RPMI7951 (cell line): ENCODE measurements at places on chromosomes 12 and 14. TPM values are rescaled to one million over a fixed set of nuclear protein-coding genes. Genes with fewer than 3 reads are reported as not detected.
A peak's percentile ranks its signal among the peaks of the same experiment; 100 is the strongest.

The TCL1B gene
- total RNA-seq: not detected in 2 replicates

The VRTN gene
- total RNA-seq: not detected in 2 replicates

The RNF212B gene
- not detected in 2 replicates for total RNA-seq

- DNase-seq: no peak
These were observed 69.4 kb downstream of the RNFT2 start for GRCh38 chr12:116807546-116807945.

GRCh38 chr12:95099270-95099790 lies 25.9 kb upstream of the NR2C1 start:
- DNase-seq: no peak

GRCh38 chr12:120015313-120015712 lies 26.3 kb downstream of the BICDL1 start:
- DNase-seq: no peak

- DNase-seq: peak; percentile 95
These were observed 101.2 kb upstream of the SLC38A2 start for GRCh38 chr12:46473634-46474329.

DNA sequence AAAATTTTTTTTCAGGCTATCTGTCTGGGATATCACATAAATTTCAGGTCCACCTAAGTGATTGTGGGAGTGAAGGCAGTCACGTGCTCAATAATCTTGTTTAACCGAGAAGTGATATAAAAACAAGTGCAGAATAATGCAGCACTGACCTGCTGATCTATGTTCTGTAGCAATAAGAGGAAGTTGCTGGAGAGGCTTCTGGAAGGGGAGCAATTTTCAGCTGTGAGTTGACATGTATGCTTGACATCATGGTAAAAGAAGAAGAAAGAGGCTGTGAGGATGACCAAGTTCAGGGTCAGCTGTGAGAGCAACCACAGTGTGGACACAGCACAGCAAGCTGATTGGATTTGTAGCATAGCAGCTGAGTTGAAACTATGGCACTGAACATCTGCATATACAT lies 172.0 kb upstream of the PELI2 start:
- no peak for DNase-seq

DNA sequence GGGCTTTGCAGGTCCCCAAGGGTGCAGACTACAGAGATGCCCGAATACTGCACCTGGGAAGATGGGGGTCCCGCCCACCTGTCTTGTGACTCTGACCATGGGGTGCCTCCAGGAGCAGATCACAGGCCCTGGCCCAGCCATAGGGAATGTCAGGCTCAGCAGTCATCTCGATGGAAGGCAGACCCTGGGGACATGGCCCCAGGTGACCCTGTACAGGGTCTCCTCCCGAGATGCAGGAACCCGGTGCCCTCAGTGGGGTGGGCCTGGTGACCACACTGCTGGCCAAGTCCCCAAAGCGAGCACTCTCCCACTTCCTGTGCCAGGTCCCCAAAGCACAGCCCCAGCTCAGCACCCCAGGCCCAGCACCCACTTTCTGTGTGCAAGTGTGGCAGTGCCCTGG lies 903.7 kb upstream of the USP15 start:
- DNase-seq: no peak

GRCh38 chr12:53938326-53939140 lies at the start of gene HOXC13:
TSS of gene HOXC13 (plus strand) at chr12:53938831. CDS start at chr12:53938907, 76 bp downstream.
- DNase-seq: peak; percentile 92

GRCh38 chr14:102057480-102058114 lies 29.2 kb downstream of the HSP90AA1 start:
- no peak for DNase-seq

- DNase-seq: no peak
These were observed 83.2 kb downstream of the HMGA2 start for GRCh38 chr12:65907513-65907912.

GRCh38 chr12:29281371-29282005 lies 99.5 kb downstream of the ERGIC2 start:
- DNase-seq: no peak

DNA sequence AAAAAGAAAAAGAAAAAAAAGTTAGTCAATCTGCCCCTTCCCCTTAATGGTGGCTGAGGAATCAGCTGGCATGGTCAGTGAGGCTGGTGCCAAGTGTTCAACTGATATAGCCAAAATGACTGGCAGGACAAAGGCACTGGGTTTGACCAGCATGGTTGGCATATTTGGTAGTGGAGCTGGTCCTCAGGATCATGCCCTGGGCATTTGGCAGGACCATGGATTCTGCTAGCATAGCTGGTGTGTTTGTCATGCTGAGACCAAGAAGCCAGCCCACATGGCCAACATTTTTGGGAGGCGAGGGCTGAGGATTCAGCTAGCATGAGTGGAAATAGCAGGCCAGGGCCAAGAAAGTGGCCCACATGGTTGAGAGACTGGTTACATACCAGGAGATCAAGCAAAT lies 136.5 kb downstream of the FBXL14 start:
- DNase-seq: peak; percentile 93

DNA sequence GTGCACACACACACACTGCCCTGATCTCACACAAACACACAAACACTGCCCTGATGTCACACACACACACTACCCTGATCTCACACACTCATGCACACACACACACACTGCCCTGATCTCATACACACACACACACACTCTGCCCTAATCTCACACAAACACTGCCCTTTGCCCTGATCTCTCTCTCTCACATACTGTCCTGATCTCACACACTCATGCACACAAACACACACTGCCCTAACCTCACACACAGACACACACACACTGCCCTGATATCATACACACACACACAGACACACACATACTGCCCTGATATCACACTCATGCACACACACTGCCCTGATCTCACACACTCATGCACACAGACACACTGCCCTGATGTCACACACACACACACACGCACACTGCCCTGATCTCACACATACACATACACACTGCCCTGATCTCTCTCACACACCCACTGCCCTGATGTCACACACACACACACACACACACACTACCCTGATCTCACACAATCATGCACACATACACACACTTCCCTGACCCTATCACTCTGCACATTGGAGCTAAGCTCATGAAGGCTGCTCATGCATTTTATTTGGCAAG lies 97.6 kb upstream of the DIO3 start:
- DNase-seq: no peak

- peak; percentile 6 for DNase-seq
These were observed 1.9 kb downstream of the GAPDH start for GRCh38 chr12:6535960-6536847.
